ENCODE measurements at places on chromosomes 13 and 19.

DNA sequence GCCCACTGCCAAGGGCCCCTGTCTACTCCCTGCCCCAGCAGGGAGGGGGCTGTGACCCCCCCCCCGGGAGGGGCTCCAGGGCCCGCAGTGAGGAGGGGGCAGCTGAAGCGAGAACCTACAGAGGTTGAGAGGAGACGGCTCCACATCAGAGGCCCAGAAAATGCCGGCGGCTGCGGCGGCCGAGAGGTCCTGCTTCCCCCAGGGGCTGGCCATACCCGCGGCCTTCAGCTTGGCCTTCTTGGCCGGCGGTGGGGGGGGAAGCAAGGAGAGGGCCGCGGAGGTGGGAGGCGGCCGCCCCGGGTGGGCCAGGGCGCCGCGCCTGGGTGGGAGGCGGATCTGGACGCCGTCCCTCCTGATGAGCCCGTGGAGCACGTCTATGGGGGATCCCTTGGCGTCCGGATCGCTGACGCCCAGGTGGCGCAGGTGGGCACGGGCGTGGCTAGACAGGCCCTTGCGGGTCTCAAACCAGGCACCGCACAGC is 9.2 kb upstream of the AKAP8L start:
- DNase-seq = no peak

- no peak for DNase-seq
Measured at GRCh38 chr19:18972851-18973250, 31.8 kb upstream of the HOMER3 start.

DNA sequence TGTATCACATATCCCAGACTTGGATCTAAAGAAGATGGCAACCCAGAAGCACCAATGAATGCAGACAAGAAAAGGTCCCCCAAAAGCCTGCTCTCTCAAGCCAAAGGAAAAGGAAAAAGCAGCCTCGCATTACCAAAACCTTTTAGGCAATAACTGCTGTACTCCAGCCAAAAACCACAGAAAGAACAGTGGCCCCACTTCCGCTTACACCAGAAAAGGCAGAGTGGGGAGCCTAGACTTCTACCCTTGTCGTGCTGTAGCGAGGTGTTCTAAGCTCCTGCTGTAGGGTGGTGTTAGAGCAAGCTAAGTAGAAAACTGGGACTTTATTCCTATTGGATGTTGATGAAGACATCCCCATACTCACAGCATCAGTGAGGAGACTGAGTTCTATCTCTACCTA is 244.0 kb upstream of the RXFP2 start:
- no peak for DNase-seq

DNA sequence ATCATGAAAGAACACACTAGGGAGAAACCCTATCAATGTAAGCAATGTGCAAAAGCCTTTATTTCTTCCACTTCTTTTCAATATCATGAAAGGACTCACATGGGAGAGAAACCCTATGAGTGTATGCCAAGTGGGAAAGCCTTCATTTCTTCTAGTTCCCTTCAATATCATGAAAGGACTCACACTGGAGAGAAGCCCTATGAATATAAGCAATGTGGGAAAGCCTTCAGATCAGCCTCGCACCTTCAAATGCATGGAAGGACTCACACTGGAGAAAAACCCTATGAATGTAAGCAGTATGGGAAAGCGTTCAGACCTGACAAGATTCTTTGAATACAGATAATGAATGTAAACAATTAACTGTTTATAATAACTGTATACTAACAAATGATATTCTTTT is 15.0 kb upstream of the ZNF439 start:
- DNase-seq = no peak

GRCh38 chr19:54337858-54338230 is 1.1 kb downstream of the LILRA4 start:
- no peak for DNase-seq

- DNase-seq = no peak
Measured at GRCh38 chr13:107203146-107203847, 635.4 kb upstream of the ARGLU1 start.

DNA sequence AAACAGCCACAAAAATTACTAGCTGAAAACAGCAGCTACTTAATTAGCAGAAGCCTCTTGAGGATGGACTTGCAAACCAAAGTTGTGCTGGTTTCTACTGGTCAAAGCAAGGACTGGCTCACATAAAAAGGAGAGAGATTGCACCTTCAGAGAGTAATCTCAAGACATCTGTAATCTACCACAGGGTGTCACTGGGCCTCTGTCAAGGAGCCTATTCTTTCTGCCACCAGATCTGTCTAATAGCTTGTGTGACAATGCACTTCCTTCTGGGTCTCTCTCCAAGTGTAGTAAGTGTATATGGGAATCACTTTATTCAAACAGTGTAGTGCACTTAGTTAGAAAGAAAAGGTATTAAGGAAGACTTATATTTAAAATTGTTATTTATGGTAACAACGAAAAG is 24.4 kb upstream of the ZNF561 start:
- DNase-seq = no peak

- DNase-seq = no peak
Measured at GRCh38 chr19:34335914-34336313, 29.1 kb upstream of the GPI start.

DNA sequence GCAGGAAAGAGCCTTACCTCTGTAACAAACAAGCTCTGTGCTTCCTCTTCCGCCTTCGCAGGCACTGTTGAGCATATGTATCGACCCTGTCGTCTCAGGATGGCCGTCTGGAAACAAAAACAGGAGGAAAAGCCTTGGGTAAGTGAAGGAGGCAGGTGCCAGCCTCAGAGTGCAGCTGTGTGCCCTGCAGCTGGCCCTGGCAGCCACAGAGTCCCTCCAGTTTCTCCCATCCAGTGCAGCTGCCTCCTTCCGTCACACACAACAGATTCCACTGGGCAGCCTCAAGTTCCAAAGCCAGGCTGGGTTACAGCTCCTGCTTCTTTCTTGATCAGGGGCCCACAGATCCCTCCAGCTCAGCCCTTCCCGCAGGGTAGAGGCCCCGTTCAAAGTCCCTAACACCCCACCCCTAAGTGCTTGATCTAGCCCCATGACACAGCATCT is 47.7 kb downstream of the DOCK9 start:
- DNase-seq = no peak

DNA sequence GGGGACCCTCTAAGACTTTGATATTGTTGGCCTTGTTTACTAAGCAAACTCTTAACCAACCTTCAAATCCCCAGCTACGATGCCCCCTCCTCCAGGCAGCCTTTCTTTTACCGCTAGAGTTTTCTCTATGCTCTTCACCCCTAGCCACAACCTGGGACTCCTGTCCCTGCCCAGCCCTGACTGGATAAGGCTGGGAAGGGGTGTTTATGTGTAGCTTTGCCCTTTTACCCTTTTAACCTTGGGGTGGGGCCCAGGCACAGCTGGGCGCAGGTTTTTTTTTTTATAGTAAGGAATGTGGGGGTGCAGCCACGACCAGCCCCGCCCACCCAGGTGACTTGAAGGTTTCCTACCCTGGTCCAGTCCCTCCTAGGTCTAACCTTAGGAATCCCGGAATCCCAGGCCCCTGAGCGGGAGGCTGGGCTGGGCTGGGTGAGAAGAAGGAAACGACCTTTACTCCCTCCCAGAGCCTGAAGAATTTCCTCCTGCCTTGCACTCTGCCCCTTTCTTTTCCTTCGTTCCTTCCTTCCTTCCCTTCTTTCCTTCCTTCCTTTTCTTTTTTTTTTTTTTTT is 12.2 kb downstream of the TJP3 start:
- no peak for DNase-seq

DNA sequence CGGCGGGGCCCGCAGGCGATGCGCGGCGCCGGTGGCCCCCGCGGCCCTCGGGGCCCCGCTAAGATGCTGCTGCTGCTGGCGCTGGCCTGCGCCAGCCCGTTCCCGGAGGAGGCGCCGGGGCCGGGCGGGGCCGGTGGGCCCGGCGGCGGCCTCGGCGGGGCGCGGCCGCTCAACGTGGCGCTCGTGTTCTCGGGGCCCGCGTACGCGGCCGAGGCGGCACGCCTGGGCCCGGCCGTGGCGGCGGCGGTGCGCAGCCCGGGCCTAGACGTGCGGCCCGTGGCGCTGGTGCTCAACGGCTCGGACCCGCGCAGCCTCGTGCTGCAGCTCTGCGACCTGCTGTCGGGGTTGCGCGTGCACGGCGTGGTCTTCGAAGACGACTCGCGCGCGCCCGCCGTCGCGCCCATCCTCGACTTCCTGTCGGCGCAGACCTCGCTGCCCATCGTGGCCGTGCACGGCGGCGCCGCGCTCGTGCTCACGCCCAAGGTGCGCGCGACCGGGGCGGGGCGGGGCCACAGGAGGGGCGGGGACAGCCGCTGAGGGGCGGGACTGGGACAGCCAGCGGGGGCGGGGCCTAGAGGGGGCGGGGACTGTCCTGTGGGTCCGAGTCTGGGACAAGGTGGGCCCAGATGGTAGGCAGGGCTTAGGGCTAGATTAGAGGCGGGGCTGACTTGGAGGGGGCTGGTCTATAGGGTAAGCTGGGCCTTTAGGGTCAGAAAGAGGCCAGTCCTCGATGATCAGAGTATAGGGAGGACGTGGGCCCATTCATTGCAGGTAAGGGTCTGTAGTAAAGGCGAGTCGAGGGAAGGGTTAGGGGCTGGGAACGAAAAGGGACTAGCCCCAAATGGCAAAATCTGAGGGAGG is 5.1 kb downstream of the GRIN2D start:
- DNase-seq = peak; percentile 84
